H1 (cell line): ENCODE measurements at places on chromosomes 1 and 21.

DNA sequence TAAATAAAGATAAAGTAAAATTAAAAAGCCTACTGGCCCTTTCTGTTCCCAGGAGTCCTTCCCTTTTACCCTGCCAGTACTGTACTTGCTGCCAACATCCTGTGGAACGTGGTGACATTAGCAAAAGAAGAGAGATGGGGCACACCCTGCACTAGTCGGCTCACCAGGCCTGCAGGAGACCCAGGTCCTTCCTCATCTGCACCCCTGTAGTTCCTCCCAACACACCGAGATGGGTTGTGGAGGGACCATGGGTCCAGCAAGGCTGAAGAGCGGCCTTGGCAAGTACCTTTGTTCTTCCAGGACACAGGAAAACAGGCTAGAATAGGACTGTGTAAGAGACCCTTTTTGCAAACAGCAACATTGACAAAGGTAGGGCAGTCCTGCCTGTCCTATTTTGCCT lies 98.7 kb upstream of the TMPRSS2 start:
- no peaks in the 10 kb centered on the region for H3K36me3 ChIP-seq
- H3K27me3 ChIP-seq = no peaks in the 10 kb centered on the region
- H3K4me3 ChIP-seq = no peak overlapping the region

DNA sequence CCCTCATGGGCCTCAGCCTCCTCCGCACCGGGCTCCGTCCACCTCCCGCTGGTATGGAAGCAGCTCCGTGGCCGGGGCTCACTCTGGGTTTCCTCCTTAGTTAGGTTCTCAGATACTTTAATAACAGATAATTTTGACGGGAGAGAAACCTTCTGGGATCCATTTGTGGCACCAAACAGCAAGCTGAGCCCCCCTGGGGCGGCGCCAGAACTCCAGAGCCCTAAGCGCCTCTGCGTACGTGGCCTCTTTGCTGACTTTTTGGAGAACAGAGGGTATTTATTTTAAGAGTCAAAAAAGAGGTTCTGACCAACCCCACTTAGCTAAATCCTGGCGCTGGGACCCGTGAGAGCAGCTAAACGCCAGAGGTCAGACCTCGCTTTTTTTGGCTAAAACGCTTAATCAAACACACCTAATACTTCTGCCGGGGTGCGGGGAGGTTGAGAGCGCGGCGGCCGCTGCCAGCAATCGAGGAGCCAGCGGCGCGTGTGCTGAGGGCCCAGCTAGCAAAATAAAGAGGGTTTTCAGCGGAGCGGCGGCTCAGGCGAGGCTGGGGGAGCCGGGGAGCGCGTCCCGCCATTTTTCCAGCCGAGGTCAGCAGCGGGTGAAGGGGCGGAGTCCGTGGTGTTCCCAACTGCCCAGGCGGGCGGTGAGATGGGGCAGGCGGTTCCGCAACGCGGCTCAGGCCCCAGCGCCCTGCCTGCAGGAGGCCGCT lies 171.7 kb downstream of the PRDM16 start:
- no peaks in the 10 kb centered on the region for H3K27me3 ChIP-seq
- peak; percentile 72 for DNase-seq
- peaks cover 8% of the 10 kb centered on the region; the same call in 1 of the 2 replicates for H3K4me1 ChIP-seq
- no peak overlapping the region for H3K27ac ChIP-seq

DNA sequence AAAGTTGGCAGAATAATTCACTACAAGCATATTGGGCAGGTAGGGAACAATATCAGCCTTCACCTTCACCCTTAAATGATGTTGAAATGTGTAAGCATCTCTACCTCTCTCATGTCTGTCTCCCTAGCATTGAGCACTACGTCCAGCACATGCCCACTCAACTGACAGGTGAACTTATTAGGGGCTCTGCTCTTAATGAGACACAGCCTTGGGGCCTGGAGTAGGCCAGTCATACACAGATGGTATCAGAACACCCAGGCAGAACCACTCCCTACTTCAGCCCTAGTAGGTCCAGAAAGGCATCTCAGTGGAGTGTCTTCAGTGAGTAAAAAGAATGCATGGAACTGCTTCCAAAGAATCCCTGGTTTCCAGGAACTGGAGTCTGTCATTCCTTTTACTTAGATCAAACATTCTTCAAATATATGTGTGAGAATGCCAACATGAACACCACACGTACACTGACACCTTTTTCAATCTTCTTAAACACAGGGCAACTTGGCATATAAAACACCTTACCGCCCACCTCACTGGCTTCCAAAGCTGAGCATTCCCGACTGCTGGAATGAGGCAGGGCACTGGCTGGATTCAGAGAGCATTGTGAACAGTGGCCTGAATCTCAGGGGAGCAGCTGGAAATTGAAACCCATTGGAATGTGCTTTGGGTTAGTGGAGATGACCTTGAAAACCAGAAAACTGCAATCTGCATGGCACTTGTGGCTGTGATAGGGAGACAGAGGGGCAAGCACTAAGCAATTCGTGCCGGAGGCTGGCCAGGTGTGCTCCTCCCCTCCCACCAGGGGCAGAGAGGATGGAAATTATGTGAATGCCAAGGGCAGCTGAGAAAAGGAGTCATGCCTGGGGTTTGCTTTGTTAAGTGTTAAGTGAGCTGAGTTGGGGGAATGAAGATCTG lies 24.2 kb upstream of the HSD3B1 start:
- DNase-seq = no peak
- H3K4me1 ChIP-seq = peaks cover 4% of the 10 kb centered on the region
- no peak overlapping the region for H3K27ac ChIP-seq
- no peaks in the 10 kb centered on the region for H3K36me3 ChIP-seq
- H3K4me3 ChIP-seq = no peak overlapping the region

- no peaks in the 10 kb centered on the region for H3K36me3 ChIP-seq
- no peak overlapping the region for H3K27ac ChIP-seq
- no peak for DNase-seq
- no peaks in the 10 kb centered on the region for H3K27me3 ChIP-seq
- H3K4me1 ChIP-seq = no peaks in the 10 kb centered on the region
Measured at GRCh38 chr1:199913318-199913717, 114.2 kb upstream of the NR5A2 start.

- peaks cover 7% of the 10 kb centered on the region; the same call in 1 of the 2 replicates for H3K4me1 ChIP-seq
- H3K27ac ChIP-seq = no peak overlapping the region
- no peak for DNase-seq
- no peaks in the 10 kb centered on the region for H3K36me3 ChIP-seq
Measured at GRCh38 chr1:58861506-58861905, 77.7 kb upstream of the JUN start.
